Renal cortical epithelial cell (primary cell): ENCODE measurements at places on chromosomes 2 and 18. TPM values are rescaled to one million over a fixed set of nuclear protein-coding genes. Genes with fewer than 3 reads are reported as not detected.
A peak's percentile ranks its signal among the peaks of the same experiment; 100 is the strongest.

DYNC2LI1 gene
- total RNA-seq: 39.6 and 72.6 TPM in 2 replicates

TPO gene
- not detected in 2 replicates for total RNA-seq

DNA sequence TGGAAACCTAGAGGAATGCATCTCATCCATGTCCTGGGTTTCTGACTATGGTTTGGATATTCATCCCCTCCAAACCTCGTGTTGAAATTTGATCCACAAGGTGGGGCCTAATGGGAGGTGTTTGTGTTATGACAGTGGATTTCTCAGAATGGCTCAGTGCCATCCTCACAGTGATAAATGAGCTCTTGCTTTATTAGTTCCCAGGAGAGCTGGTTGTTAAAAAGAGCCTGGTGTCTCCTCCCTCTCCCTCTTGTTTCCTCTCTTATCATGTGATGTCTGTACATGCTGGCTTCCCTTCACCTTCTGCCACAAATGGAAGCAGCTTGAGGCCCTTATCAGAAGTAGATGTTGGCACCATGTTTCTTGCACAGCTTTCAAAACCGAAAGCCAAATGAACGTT lies 424.3 kb downstream of the DCC start:
- no peak for DNase-seq

GRCh38 chr2:176380341-176380740 lies 111.1 kb downstream of the MTX2 start:
- DNase-seq: no peak

DNA sequence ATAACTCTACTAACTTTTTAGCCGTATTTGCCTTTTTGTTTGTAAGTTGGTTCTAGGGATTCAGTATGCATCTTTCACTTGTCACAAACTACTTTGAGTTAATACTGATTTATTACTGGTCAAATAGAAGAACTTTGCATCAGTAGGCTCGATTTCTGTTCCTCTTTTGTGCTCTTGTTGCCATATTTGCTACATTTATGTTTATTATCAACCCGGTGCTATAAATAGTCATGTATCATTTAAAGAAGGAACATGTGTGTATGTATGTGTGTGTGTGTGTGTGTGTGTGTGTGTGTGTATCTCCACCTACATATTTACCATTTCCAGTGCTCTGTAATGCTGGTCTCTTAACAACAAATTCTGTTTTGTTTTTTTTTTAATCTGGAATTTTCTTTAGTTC lies 79.6 kb upstream of the B3GNT7 start:
- DNase-seq: no peak

- DNase-seq: no peak
Measured at GRCh38 chr2:85594715-85595300, 737 bp upstream of the RNF181 start.

- no peak for DNase-seq
Measured at GRCh38 chr18:65435534-65435933, 315.3 kb upstream of the CDH7 start.

DNA sequence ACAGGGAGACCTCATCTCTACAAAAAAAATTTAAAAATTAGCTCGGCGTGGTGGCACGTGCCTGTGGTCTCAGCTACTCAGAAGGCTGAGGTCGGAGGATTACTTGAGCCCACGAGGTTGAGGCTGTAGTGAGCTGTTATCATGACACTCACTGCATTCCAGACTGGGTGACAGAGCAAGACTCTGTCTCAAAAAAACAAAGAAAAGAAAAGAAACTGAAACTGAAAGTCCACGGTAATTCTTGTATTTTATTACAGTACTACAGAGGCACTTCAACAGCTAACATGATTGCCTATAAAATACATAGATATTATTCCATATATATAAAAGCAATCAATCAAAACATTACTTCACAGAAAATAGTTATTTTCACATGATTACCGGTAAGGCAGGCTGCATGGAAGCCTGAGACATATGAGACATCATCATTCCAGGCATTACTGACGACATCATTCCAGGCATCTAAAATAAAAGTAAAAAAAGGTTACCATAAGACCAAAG lies 23.1 kb downstream of the PRPF40A start:
- DNase-seq: peak; percentile 30

- DNase-seq: peak; percentile 34
Measured at GRCh38 chr2:28338831-28339321, 53.8 kb upstream of the FOSL2 start.
